ENCODE measurements at places on chromosomes 7 and 10.

DNA sequence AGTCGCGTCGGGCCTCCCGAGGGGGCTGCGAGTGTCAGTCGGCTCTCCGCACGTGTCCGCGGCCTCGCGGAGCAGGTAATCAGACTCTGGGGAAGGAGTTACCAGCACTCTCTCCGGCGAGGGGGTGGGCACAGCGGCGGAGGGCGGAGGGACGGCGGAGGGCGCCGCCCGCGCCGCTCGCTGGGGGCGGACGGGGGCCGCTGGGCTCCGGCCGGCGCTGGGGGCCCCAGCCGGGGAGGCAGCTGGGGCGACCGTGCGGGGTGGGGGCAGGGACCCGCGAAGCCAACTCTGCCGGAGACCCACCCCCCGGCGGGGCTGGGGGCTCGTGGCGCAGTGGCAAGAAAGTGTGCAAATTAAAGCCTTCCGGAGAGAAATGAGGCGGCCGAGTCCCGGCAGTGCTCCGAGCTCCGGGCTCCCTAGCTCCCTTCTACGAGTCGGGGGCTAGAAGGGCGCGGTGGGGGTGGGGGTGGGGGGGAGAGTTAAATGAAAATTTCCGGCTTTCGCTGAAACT, at the start of gene CDK6:
CDK6 (minus strand) TSS at position 85 of the 511 bp plus-strand sequence. CDS start 3,250 bp downstream, outside the sequence.
- DNase-seq: peak; percentile 42

DNA sequence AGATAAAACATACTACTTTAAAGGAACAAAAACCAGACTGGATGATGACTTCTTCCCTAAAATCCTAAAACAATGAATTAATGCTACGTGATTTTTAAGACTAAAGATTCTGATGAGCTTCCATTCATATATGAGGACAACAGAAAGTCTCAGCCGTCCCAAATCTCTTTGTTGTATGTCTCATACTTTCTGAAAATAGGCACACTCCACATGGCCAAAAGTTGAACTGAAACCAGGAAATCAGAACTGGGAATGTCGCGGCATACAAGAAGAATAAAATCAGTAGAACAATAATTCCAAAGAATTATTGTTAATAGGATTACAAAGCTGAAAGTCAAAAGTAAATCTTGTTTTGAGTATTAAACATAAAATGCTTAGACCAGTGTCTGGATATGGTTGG, 195.4 kb upstream of the GHITM start:
- no peak for DNase-seq

- no peak for DNase-seq
Observed at GRCh38 chr10:65500716-65501115, 1425.1 kb upstream of the LRRTM3 start.

GRCh38 chr7:4279216-4279615, 402.9 kb upstream of the FOXK1 start:
- DNase-seq: no peak

- DNase-seq: no peak
Observed at GRCh38 chr7:1810521-1810920, 140.4 kb downstream of the ELFN1 start.

- no peak for DNase-seq
Observed at GRCh38 chr10:33635967-33636515, 301.6 kb upstream of the NRP1 start.

GRCh38 chr10:122560279-122560804, at the start of gene DMBT1:
Gene DMBT1, plus strand, starts transcription at chr10:122560754. Its CDS starts 17 bp downstream, at chr10:122560771.
- DNase-seq: no peak

GRCh38 chr7:117043108-117043825, 90.0 kb downstream of the ST7 start:
- DNase-seq: peak; percentile 29

GRCh38 chr10:104925232-104925851, 284.3 kb downstream of the SORCS3 start:
- peak; percentile 45 for DNase-seq

- peak; percentile 49 for DNase-seq
Observed at GRCh38 chr7:111827863-111828504, 265.7 kb upstream of the IMMP2L start.

GRCh38 chr10:97016728-97017473, 168.9 kb downstream of the SLIT1 start:
- no peak for DNase-seq

- DNase-seq: no peak
Observed at GRCh38 chr7:98137826-98138151, 31.1 kb downstream of the LMTK2 start.

- DNase-seq: no peak
Observed at GRCh38 chr10:65864036-65864435, 1061.8 kb upstream of the LRRTM3 start.

All from fibroblast of mammary gland (primary cell).